ENCODE measurements at places on chromosomes 2 and 18. TPM values are rescaled to one million over a fixed set of nuclear protein-coding genes. Genes with fewer than 3 reads are reported as not detected.

DNA sequence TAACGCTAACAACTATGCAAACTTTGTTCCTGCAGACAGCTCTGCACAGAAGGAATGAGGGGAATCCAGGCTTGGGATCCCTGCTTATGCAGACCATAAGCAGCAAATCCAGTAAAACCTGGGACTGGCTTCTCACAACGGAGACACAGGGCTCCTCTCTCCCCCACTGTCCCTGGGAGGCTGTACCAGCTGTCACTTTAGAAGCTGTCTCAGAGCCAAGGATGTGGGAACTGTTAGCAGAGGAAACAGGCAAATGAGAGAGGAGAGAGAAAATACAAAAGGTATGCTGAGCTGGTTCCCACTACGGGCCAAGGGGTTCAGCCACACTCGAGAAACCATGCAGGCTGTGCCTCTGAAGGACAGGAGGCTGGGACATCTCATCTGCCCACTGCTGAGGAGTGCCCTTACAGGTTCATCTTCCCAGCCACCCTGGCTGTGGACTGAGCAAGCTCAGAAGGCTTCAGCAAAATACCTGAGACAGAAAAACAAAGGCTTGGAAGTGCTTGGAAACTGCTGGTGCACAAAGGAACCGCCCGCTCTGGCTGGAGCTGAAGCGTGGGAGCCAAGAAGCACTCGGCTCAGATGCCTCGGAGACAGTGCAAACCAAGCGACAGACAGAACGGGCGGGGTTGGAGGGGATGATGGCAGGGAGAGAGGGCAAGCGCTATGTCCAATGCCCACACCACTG, 72.5 kb downstream of the FAM210A start:
- no peak for DNase-seq

- peak; percentile 58 for DNase-seq
Observed at GRCh38 chr2:213932-214693, 49.7 kb downstream of the SH3YL1 start.

- DNase-seq, result no peak
Observed at GRCh38 chr18:26764586-26764985, 100.9 kb downstream of the AQP4 start.

DNA sequence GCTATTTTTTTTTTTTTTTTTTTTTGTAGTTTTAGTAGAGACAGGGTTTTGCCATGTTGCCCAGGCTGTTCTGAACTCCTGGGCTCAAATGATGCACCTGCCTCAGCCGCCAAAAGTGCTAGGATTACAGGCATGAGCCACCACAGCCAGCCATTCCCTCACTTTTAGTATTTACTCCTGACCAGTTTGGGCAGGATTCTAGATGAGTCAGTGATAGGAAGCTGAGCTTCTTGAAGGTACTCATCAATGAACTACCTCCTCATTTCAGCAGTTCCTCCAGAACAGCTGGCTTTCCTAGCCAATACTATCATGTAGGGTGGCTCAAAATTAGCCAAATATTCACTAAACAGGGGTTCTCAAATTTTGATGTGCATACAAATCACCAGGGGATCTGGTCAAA, 57.2 kb downstream of the CYBRD1 start:
- no peak for DNase-seq

DNA sequence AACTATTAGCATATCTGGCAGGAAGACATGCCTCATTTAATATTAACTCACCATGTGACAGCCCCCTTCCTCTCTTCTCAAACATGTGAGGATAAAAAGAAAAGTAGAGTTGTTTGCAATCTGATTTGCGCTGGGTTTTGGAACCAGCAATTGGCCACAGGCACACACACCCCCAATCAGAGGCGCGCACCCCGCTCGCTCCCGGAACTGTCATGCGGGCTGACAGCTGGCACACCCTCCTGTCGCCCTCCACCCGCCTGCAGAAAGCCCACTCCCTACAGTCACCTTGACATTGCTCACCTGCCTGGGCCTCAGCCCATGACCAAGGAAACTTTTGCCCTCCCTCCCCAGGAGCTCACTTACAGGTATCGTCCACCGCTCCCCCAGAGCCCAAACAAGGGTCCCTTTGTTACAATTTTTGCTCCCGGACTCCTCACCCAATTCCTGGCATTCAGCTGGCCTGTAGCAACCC, 1.1 kb downstream of the COBLL1 start:
- DNase-seq, result peak; percentile 6

DNA sequence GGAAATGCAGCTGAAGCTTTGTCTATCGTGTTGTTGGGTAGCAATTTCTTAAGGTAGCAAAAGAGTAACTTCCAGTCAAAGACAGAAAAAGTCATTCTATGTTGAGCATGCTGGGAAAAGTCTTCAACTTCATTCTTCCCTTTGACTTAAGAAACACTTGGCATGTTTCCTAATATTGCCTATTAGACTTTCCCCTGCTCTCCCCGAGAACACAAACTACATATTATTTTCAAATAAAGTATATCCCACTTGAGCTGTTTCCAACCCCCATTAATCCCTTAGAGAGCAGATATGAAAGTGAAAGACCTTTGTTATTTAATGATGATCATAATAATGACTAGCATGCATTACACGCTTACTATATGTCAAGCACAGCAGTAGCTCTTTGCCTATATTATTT, 136.0 kb upstream of the SPOPL start:
- DNase-seq, result no peak

DNA sequence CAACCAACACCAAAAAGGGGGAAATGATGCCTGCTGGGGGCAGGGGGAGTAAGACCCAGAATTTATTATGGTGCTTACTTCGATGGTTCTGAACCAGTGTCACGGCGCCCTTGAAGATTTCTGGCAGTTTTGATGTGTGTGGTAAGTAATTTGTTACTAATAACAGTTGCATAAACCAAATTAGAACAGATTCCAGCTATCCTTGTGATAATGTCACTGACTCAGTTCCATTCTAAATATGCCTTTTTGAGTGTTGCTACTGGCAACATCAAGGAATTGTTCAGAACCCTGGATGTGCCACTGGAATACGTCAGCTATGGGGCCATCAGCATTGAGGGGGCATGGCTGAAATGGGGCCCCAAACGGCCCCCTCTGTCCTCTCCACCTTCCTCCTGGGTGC, 11.6 kb downstream of the SAG start:
- no peak for DNase-seq

GRCh38 chr2:70938586-70938950, 2.9 kb downstream of the ATP6V1B1 start:
- DNase-seq, result no peak

DNA sequence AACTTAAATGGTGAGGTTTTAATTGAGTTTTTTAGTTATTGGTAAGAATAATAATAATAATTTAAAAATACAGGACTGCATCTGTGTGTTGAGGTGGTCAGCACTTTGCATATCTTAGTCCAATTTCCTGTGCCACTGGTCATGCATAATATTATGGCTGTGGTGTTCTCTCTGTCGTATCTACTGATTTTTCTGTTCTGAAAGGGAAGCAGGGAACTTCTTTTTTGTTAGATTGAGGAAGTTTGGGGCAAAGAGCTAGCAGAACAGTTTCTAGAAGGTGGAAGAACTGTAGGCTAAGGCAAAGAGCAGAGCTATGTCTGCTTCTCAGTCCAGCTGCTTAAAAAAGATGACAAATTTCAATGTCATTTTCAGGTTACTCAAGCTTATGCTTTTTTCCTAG, 74.3 kb downstream of the XRCC5 start:
- no peak for DNase-seq

Gene DNAJC5G
- not detected for total RNA-seq
